Myocyte (in vitro differentiated cells): ENCODE measurements at places on chromosomes 6 and 20.

- DNase-seq = peak; percentile 44
These were observed 25.5 kb downstream of the BANF2 start for GRCh38 chr20:17725094-17725835.

GRCh38 chr20:33733654-33734576 lies 2.1 kb downstream of the ZNF341 start:
- DNase-seq = peak; percentile 49

DNA sequence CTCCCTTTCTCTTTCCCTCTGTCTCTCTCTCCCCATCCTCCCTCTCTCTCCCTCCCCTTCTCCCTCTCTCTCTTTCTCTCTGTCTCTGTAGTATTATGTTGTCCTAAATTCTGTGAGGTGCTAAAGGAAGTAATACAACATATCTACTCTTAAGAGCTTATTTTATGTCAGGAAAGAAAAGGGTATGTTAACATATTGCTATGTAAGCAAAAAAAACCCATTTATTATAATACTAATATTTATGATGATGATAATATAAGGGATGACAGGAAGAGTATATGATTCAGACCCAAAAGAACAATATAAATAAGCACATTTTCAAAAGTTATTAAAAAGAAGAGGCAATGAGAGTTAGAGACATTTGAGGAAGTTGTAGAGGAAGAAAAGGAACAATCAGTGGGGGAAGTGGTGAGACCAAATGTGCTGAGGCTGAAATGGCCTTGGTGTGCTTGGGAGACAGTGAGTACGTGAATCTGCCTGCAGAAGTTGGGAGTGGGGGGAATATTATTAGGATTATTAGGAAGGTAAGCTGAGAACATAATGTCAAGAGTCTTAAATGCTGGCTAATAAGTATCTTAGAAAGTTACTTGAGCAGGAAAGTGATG lies 303.6 kb upstream of the FERMT1 start:
- no peak for DNase-seq

DNA sequence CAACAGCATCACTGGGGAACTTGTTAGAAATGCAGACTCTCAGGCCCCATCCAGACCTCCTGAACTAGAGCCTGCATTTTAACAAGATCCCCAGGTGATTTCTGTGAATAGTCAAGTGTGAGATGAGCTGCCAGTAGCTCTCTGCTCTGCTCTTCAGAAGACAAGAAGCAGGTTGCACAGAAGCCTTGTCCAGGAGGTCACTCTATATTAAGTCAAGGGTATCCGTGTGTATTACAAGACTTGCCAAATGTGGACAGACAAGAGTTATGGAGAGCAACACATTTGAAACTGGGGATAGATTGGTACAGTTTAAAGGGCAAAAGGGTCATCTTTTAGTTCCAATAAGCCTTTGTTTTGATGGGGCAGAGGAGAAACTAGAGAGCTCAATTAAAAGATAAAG lies 23.2 kb upstream of the RIN2 start:
- no peak for DNase-seq

DNA sequence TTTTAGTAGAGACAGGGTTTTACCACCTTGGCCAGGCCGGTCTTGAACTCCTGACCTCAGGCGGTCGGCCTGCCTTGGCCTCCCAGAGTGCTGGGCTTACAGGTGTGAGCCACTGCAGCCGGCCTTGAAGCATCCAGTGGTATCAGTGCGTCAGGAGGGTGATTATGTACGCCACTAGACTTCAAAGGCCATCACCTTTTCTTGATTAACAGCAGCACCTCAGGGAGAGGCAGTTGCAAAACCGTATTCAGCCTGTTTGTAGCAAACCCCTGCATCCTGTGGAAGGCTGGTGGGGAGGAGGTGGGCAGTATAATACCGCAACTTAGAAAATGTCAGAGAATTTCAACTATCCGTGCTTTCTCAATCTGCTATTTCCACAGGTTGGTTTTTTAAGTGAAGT lies 27.3 kb upstream of the SHLD1 start:
- DNase-seq = no peak

GRCh38 chr6:165849534-165850430 lies 186.7 kb upstream of the PDE10A start:
- DNase-seq = no peak

GRCh38 chr6:126696921-126697693 lies 357.2 kb downstream of the CENPW start:
- no peak for DNase-seq

GRCh38 chr6:11367638-11368199 lies 135.3 kb upstream of the NEDD9 start:
- no peak for DNase-seq

DNA sequence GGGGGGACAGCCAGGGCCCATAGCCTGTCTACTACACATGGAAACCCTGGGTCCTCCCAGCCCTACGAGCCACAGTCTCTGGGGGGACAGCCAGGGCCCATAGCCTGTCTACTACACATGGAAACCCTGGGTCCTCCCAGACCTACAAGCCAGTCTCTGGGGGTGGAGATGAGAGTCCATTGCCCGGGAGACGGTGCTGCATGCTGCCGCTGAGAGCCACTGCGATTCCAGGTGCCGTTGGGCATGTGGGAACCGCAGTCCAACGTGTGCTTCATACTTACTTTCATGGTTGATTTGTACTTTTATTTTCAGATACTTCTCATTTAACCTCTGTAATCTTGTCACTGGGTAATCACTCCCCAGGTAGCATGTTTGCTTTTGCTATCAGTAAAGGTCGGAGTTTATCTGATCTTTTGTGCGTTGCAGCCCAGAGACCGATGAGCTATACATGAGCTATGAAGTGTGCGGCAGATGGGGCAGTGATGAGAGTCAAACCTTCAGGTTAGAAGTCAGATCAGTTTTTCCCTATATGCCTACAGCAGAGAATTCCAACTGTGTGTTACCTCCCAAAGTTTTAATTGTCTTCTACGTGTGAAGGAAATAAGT lies 58.2 kb downstream of the SMOC2 start:
- DNase-seq = no peak

DNA sequence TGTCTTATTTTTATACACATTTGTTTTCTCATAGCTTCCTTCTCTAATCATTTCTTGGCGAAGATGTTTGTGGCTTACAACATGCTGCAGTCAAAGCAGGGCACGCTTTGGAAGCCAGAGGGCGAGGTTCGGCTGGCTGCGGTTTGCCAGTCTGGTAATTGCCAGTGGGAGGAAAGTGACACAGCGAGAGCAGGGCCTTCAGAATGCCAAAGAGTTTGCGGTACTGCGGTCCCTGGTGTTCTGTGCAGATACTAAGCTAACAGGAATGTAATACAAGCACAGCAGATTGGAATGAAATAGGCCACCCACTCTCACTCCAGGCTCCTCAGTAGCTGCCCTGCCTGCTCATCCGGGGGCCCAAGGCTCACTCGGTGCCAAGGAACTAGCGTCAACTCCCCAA lies 58.7 kb upstream of the TGM3 start:
- DNase-seq = peak; percentile 98

- peak; percentile 28 for DNase-seq
These were observed 77.9 kb upstream of the RALY start for GRCh38 chr20:33915726-33916331.

DNA sequence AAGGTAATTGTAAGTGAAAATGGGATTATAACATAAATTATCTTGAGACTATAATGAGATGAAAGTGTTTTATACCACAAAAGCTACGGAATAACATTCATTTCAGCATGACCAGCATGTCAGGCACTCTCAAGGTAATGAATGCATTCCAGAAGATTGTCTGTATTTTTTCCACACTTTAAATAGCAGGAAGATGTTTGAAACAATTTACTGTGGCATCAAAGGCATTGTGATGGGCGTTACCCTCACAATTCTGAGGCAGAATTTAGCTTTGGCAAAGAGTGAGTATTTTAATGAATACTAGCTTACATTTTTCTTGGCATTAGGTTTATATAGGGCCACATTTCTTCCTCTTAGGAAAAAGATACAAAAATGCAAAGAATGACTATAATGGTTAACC lies 627.2 kb downstream of the BCKDHB start:
- DNase-seq = no peak

DNA sequence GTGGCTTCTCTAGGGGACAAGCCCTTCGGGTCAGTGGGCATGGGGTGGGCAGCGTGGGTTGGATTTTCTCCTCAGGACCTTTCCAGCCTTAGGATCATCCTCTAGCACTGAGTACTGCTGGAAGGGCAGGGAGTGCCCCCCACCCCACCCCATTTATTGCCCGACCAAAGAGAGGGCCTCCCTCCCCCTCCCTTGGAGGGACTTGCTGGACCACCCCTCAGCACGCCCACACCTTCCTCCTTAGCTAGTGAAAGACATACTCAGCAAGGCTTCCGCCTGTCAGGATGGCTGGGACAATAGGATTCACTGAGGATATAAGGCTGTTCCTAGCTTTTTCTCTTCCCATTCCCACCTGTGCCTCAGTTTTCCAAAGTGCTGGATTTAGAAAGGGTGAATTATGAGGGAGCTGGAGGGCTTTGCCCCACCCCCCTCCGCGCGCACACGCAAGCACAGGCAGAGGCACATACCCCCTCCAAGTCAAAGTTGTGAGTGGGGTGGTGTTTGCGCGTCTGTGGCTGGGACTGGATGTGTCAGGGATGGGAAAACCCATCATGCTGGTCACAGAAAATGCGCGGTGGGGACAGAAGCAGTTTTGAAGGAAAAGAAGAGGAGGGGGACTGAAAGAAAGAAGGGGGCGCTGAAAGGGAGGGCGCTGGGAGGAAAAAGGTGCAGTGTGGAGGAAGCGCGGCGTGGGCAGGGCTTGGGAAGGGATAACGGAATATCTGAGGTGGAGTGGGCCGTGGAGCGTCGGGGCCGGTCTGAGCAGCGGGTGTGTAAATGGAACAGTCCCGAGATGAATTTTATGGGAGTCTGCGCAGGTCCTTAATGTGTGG lies 693 bp upstream of the SLC29A1 start:
- DNase-seq = no peak

- DNase-seq = no peak
These were observed 3.2 kb upstream of the IRF4 start for GRCh38 chr6:388202-388903.

DNA sequence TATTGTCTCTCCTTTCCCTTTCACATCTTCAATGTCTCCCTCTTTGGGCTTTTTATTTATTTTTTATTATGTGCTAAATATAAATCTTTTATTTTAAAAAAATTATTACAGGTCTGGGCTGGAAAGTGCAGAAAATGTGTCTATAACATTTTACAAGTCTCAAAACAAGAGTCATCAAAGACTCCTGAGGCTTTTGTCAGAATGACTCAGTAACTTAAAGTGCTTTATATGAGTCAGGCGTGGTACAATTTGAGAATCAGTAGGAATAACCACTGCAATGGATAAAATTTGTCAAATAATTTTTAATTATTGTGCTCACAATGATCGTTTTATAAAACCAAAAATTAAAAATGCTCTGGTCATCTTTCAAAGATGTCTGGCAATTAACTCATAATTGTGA lies 193.9 kb downstream of the MMUT start:
- no peak for DNase-seq

- DNase-seq = no peak
These were observed 63.2 kb downstream of the ZNF217 start for GRCh38 chr20:53530440-53530839.

GRCh38 chr6:90654806-90655205 lies 67.9 kb upstream of the MAP3K7 start:
- DNase-seq = no peak

- no peak for DNase-seq
These were observed 556.0 kb upstream of the GJE1 start for GRCh38 chr6:141576751-141577150.

DNA sequence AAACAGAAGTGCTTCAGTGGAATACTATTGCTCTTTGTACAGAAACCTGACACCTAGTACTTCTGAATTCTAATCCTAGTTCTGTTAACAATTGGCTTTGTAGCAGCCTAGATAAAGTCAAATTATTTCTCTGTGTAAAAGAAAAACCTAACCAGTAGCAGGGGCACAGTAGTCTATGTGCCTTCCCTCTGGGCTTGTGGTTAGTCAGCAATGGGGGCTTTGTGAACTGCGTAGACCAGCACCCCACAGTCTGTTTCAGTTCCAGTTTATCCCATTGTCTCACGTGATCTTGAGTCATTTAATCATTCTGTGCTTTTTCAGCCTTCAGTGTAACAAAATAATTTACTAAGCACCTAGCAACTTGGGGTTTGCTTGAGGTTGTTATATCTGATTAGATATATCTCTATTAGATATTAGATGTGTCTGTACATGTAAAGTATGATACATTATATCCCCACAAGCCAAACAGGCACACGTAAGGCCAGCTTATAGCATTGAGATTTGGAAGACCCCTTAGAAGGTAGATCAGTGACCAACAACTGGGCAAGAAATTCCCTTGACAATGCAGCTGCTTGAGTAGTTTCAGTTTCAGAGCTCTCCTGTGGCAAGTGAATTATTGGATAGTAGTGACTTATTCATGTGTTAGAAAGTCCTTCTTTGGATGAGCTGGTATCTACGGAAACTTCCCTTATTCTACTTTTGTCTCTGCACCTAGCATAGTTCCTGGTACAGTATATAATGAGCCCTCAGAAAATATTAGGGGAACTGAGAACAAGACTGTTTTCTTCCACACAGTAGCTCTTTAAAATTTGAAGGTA lies 27.9 kb upstream of the CCR6 start:
- DNase-seq = no peak

DNA sequence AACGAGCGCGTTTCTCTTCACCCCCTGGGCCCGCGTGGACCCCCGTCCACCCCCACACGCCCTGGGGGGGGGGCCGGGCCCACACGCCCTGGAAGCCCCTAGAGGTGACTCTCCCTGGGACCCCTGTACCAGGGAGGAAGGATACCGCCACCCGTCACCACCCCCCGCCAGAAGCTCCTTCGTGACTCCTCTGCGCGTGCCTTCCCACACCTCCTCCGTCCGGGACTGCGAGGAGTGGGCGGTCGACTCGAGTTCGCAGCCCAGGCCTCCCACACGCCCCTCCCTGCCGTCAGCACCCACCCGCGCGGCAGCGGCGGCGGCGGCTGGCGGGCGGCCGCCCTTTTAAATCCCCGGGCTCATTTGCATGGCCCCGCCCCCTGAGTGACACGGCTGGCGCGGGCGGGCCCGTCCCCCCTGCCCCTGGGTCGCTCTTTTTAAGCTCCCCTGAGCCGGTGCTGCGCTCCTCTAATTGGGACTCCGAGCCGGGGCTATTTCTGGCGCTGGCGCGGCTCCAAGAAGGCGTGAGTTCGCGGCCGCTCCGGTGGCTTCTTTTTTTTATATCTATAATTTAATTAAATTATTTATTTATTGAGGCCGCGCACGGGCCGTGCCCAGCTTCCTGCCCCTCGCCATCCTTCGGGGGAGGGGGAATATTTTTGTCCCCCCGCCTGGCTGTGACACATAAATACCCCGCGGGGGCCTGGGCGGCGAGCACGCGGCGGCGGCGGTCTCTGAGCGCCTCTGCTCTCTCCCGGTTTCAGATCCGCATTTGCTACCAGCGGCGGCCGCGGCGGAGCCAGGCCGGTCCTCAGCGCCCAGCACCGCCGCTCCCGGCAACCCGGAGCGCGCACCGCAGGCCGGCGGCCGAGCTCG lies at the start of gene HMGA1:
HMGA1 (plus strand) TSS at position 431 of the 873 bp plus-strand sequence. CDS start 3,908 bp downstream, outside the sequence.
- DNase-seq = peak; percentile 87
